ENCODE measurements at places on chromosomes 7 and 10.
A peak's percentile ranks its signal among the peaks of the same experiment; 100 is the strongest.

GRCh38 chr10:14022052-14022451 is 308.7 kb downstream of the FRMD4A start:
- DNase-seq: no peak

GRCh38 chr10:133034762-133035161 is 53.0 kb upstream of the ADGRA1 start:
- no peak for DNase-seq

DNA sequence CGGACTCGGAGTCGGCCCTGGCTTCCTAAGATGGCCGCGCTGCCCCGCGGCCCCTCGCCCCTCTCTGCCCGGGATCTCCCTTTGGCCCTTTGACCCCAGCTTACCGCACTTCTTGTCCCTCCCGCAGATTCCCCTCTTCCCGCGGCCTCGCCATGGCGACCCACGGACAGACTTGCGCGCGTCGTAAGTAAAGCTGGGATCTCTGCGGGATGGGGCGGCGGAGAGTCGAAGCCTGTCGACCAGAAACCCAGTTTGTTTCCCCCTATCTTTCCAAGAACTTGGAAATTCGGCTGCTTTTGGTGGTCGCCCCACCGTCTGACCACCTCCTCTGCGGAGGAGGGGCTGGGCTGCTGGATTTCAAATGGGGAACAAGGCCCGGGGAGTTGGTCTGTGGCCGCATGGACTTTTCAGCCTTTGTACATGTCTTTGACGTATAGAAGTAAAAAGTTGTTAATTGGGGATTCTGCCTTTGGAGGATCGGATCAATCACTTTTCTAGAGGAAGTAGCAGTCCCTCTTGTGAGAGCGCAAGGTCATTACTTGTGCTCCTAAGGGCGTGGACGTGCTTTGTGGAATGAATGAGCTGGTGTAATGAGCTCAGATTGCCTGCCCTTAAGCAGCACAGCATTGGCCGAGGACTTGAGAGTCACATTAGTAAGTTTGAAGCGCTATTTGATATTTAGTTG is 553 bp downstream of the VDAC2 start:
- DNase-seq: no peak

DNA sequence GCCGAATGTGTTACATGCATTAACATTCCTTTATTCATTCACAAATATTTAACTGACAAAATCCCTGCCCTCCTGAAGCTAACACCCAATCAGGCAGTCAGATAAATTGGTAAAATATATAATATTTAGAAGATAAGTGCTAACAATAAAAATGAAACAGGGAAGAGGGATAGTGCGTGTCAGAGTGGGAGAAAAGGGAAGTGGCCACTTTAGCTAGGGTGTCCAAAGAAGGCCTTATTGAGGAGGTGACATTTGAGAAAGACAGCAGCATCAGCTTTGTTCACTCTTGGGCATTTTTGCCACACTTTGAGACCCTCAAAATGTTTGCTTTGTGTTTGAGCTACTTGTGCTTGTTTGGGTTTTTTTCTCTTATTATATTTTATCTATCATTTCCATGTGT is 317.8 kb downstream of the SNX13 start:
- DNase-seq: no peak

GRCh38 chr10:96873756-96874467 is 41.8 kb downstream of the LCOR start:
- no peak for DNase-seq

DNA sequence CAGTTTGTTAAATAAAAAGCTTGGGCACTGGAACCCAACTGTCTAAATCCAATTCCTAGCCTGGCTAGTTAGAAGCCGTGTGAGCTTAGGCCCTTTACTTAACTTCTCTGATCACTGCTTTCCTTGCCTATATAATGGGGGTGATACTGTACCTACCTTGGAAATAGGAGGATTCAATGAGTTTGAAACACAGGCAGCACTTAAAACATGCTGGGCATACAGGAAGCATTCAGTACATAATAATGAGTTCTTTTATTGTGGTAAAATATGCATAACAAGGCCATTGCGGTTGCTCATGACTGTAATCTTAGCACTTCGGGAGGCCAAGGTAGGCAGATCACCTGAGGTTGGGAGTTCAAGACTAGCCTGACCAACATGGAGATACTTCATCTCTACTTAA is 47.4 kb upstream of the SEPHS1 start:
- no peak for DNase-seq

- DNase-seq: no peak
Observed at GRCh38 chr10:75665707-75666106, 234.3 kb downstream of the LRMDA start.

DNA sequence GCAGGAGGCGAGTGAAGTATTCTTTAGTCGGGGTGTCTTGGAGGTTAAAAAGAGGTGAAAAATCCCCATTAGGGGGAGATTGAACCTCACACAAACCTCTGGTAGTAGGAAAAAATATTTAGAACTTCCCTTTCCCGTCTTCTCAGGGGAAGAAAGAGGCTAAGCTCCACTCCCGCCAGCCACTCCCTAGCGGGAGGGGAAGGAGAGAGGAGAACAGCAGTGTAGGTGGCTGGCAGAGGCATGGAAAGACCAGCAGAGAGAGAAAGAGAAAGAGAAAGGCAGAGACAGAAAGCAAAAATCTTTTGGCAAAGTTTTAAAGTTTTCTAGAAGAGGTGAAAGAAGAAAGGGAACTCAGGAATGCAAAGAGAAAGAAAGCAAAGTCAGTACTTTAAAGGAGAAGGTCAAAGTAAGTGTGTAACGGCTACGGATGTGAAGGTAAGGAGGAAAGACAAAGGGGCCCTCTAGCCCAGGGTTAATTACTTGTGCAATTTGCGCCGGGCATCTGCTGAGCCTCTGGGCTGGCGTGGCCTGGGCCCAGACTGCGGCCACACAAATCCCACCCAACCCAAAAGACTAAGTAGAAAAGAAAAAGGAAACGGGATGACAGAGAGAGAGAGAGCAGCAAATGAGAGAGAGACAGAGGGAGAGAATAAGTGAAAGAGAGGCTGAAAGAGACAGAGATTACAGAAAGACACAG is 72.3 kb upstream of the ZNF746 start:
- DNase-seq: no peak

- DNase-seq: peak; percentile 28
Observed at GRCh38 chr7:131633342-131633843, 77.0 kb upstream of the PODXL start.

GRCh38 chr7:88322151-88322550 is 15.5 kb upstream of the STEAP4 start:
- no peak for DNase-seq

DNA sequence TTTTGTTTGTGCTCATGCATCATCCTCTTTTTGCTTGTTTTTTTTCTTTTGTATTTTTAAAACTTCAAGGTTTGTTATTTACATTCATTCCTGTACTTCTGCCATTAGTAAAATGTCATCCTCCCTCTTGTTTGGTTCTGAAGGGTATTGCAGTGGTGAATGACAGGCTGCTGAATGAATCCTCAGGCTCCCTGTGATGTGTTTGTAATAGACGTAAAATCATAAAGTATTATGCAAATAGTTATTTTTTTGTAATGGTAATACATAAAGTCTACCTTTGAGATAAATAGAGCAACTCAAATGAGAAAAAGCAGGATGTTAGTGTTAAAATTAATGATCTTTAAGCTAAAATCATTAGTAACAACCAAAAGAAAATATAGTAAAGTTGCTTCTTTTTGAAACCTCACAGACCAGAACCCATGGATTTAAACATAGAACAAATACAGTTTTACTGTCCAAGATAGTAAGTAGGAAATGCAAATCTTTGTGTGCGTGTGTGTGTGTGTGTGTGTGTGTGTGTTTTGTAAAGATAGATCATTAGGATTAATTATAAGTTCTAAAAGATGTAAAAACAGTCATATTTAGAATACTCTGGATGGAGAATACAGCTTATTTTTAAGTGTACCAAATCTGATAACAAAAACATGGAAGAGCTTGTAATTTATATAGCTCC is 4.5 kb downstream of the GLCCI1 start:
- no peak for DNase-seq

DNA sequence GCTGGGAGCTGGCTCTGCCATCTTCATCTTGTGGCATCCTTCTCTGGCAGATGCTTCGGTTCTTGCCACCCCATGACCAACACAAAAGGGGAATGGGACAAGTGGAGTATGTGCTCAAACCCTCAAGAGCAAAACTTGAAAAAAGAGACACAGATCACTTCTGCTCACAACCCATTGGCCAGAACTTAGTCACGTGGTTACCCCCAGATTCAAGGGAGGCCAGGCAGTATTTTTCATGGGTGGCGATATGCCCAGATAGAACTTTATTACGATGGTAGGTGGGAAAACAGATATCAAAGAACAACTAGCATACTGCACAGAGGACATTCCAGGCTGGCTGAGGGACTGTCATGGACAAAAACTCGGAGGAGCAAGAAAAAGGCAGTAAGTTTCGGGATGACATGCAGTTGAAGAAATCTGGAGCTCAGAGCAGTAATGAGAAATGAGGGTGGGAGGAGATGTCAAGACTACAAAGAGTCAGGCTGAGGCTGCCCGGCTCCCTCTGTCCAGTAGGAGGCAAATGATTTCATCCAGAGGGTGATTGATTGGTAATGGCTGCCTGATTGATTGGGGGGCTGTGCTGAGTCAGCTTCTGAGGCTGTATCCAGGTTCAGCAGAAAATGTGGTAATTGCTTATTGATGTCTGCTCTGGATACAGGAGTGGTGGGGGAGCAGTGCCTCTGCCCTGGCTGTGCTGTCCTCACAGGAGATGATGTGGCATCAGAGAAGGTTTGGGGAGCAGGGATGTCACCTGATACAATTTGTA is 25.3 kb downstream of the COL13A1 start:
- no peak for DNase-seq

DNA sequence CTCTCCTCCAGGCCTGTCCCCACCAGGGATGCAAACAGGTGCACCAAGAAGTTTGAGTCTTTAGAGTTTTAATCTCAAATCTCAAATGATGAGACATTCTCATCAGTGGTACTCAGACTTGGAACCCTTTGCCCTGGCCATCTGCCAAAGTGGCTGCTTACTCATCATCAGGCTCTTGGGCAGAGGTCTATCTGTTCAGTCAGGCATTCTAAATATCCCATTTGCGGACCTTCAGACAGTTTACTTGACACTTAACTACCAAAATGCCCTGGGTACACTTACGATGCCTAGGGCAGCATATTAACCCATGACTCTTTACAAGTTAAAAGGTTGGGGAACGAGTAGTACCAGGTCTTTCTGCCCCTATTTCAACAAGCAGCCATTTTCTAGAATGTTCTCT is 61.2 kb upstream of the YAE1 start:
- no peak for DNase-seq

GRCh38 chr10:132414402-132415016 is 17.5 kb downstream of the PWWP2B start:
- DNase-seq: no peak

DNA sequence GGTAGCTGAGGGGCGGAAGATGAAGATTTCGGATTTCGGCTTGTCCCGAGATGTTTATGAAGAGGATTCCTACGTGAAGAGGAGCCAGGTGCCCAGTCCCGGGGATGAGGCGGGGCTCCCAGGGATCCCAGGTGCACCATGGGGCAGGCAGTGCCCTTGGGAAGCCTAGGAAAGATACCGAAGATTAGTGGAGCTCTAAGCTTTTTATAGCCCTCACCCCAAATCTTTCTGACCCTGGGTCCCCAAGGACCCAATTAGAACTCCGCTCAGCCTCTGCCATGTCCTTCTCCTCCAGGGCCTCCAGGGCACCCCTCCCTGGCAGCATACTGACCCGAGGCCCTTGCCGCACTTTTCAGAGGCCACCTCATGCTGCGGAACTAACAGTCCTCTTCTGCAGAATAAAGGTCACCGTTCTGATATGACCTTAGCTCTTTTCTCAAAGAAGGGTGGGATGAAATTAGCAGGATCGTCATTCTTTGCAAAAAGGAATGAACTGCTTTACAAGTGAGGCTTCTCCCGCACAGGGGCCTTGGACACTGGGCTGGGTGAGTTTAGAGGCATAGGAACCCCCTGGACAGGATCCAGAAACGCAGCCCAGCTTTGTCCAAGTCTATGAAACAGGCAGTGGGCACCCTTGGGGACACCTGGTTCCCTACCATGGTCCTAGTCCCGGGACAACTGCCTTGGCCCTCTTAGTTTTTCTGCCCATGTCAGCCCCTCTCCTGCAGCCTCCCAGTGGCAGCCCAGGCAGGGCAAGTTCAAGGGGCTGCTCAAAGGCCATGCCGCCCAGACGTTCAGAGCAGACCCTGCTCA is 17.9 kb upstream of the CSGALNACT2 start:
- DNase-seq: no peak

DNA sequence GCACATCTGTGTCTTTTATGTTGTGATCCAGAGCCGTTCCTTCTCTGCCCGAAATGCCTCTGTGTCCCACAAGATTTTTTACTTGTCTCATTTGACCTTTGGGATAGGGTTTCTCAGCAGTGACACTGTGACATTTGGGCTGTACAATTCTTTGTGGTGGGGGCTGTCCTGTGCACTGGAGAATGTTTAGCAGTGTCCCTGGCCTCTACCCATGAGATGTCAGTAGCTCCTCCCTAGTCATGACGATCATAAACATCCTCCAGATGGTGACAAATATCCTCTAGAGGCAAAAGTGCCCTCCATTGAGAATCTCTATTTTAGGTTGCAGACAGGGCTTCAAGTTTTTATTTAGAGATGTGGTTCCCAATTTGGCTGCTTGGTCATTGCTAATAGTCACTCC is 91.3 kb downstream of the PPP1R17 start:
- DNase-seq: no peak

DNA sequence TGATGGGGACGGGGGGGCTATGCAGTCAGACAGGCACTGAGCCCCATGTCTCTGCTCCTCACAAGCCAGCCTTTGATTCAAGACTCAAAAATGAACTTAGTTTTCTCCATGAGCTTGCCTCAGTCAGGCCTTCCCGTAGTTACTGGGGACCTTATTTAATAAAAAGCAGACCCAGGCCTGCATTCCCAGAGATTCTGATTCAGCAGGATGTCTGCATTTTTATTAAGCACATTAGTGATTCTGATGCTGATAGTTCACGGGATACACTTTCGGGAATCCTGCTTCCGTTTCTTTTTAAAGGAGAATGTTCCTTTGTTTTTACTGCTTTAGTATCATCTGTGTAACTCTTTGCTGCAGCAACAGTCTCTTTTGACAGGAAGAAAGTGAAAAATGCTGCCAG is 28.3 kb upstream of the PLPP4 start:
- DNase-seq: no peak

- DNase-seq: no peak
Observed at GRCh38 chr10:55870186-55870585, 490.9 kb downstream of the ZWINT start.

- no peak for DNase-seq
Observed at GRCh38 chr7:45055594-45056219, 33.1 kb downstream of the NACAD start.

GRCh38 chr7:16646472-16647072 is 591 bp downstream of the BZW2 start:
- DNase-seq: no peak

- no peak for DNase-seq
Observed at GRCh38 chr7:101935521-101936141, 118.2 kb downstream of the CUX1 start.
